ENCODE measurements at places on chromosomes 13 and 19. TPM values are rescaled to one million over a fixed set of nuclear protein-coding genes. Genes with fewer than 3 reads are reported as not detected.

Gene EID2B
- total RNA-seq = 3.7 TPM

Gene GRK1
- not detected for total RNA-seq

Gene PPFIA3
- 0.72 TPM for total RNA-seq

Gene SMIM17
- not detected for total RNA-seq

Gene DHDH
- 0.28 TPM for total RNA-seq

Gene FDX2
- total RNA-seq = 12.6 TPM

Gene ZNF98
- 9.5 TPM for total RNA-seq

Gene RETN
- not detected for total RNA-seq

Gene ADAMTSL5
- 7.5 TPM for total RNA-seq

Gene ZNF665
- 4.0 TPM for total RNA-seq

Gene ZNF540
- 17.1 TPM for total RNA-seq

Gene FCHO1
- total RNA-seq = 3.0 TPM

Gene PTGIR
- total RNA-seq = 0.71 TPM

Gene ZNF816
- total RNA-seq = 3.9 TPM

Gene APLP1
- 0.95 TPM for total RNA-seq

Gene CCDC194
- 6.1 TPM for total RNA-seq

Gene FCER2
- not detected for total RNA-seq

Gene ZNF284
- 1.4 TPM for total RNA-seq

Gene ZNF491
- 4.6 TPM for total RNA-seq

Gene OR7D2
- not detected for total RNA-seq

Gene ZNF221
- 9.1 TPM for total RNA-seq

Gene ZNF433
- 6.8 TPM for total RNA-seq

Gene S1PR4
- 0.20 TPM for total RNA-seq

Gene CELF5
- 5.4 TPM for total RNA-seq

Gene VSIG10L
- 5.4 TPM for total RNA-seq

Gene SPC24
- 0.93 TPM for total RNA-seq

Gene ERICH4
- total RNA-seq = not detected
